Body of pancreas (tissue), 4 donors: ENCODE measurements at places on chromosomes 4 and X.
A peak's percentile ranks its signal among the peaks of the same experiment; 100 is the strongest.

- DNase-seq = no peak
These were observed 28.5 kb upstream of the FGG start for GRCh38 chr4:154640999-154641398.

- DNase-seq = no peak
These were observed 61.9 kb downstream of the PDGFRA start for GRCh38 chr4:54290980-54291379.

DNA sequence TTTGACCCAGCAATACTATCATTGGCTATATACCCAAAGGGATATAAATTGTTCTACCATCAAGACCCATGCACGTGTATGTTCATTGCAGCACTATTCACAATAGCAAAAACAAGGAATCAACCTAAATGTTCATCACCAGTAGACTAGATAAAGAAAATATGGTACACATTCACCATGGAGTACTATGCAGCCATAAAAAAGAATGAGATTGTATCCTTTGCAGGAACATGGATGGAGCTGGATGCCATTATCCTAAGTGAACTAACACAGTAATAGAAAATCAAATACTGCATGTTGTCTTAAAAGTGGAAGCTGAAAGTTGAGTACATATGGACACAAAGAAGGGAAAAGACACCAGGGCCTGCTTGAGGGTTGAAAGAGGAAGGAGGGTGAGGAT, 803.1 kb upstream of the PCDH10 start:
- no peak for DNase-seq

GRCh38 chr4:89173336-89174090, 62.2 kb downstream of the TIGD2 start:
- DNase-seq = no peak

GRCh38 chr4:168028568-168028967, 63.8 kb upstream of the ANXA10 start:
- DNase-seq = peak; percentile 46

DNA sequence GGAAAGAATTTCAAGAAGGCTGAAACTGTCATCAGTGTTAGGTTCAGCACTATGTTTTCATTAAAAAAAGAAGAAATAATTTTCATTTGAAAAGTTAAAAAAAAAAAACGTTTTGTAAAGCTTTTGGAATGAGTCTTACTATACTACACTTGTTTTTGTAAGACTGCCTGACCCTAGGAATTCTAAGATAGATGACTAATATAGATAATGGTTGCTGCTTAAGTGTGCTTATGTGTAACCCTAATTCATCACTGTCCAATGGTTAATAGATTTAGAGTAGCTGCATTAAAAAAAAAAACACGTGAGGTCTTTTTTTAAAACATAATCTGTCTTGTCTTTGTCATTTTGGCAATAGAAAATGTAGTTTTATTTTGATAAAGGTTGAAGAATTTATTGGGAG, 323.2 kb downstream of the IL1RAPL1 start:
- no peak for DNase-seq

- DNase-seq = no peak
These were observed 100.8 kb downstream of the BEND2 start for GRCh38 chrX:18119856-18120255.

GRCh38 chr4:81905971-81906370, 434.3 kb upstream of the RASGEF1B start:
- no peak for DNase-seq

- DNase-seq = peak; percentile 50
These were observed 3.8 kb upstream of the ADH1B start for GRCh38 chr4:99324979-99325378.

DNA sequence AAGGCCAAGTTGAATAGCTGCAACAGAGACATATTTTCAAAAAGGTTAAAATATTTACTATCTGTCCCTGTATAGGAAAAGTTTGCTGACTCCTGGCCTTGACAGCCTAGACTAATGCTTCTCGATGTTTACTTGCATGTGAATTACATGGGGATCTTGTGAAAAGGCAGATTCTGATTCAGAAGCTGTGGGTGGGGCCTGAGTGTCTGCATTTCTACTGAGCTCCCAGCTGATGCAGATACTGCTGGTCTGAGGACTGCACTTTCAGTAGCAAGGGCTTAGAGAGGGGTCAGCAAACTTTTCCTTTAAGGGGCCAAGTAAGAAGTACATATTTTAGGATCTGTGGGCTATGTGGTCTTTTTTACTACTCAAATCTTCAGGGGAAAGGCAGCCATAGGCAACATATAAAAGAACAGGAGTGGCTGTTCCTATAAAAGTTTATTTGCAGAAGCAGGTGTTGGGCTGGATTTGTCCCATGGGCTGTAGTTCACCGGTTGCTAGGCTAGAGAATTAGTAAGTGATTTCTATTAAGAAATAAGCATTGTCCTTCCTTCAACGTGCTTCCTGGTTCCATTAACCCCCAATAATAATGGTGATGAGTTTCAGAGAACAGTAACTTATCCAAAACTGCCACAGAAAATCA, 97.2 kb upstream of the PDE5A start:
- DNase-seq = no peak

- no peak for DNase-seq
These were observed 59.4 kb downstream of the LCORL start for GRCh38 chr4:17962171-17962570.

- DNase-seq = no peak
These were observed 43.1 kb upstream of the FAM9C start for GRCh38 chrX:13087322-13088155.

- DNase-seq = no peak
These were observed 2.4 kb downstream of the PPP2R2C start for GRCh38 chr4:6469898-6470501.

DNA sequence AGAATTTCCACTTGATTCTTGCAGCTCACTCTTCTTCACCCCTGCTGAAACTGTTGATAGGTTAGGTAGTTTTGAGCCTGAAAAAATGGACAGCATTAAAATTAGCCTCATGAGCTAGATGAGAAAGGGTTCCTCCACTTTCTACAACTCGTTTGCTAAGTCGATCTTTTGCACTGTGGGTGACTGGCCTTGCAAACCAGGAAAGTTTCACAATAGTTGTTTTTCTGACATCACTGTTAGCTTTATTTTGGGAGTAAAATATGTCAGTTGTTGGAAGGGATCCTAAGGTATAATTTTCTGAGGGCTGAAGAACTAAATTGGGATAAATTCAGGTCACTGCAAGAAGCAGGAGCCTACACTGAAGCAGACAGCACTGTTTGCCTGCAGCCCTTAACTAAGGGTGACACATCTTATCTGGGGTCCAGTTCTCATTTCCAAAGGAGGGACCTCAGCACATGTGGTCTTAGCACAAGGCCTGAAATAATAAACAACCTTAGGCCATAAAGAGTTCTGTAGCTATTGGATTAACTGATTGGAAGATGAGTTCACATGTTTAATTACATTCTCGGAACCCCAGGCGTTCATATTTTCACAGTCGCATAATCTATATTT, 29.1 kb downstream of the ANAPC4 start:
- DNase-seq = no peak

- peak; percentile 2 for DNase-seq
These were observed 893 bp downstream of the RLIM start for GRCh38 chrX:74613370-74614092.

DNA sequence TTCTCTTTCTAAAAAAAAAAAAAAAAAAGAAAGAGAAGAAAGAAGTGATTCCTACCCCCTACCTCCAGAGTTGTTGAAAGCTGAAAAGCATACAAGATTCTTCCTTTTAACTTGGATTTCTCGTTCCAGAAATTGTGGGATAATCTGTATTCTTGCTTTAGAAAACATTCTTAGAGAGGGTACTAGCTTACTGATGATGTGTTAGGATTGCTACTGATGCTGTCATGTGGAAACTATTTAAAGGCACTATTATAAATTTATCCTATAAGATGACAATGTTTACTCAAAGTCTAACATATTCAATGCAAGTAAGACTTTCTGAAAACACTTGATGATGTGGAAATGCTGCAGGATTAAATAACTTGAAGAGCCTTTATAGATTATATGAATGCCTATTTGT, 204.0 kb upstream of the PUDP start:
- no peak for DNase-seq

GRCh38 chr4:31983677-31984076, 1263.5 kb downstream of the PCDH7 start:
- DNase-seq = no peak

GRCh38 chr4:76301068-76301774, 5.3 kb upstream of the STBD1 start:
- DNase-seq = peak; percentile 55

- DNase-seq = no peak
These were observed 104.3 kb upstream of the TTC29 start for GRCh38 chr4:147049946-147050345.

- DNase-seq = no peak
These were observed 71.5 kb downstream of the IRF2 start for GRCh38 chr4:184402740-184403383.

- no peak for DNase-seq
These were observed 23.3 kb downstream of the ZNF280C start for GRCh38 chrX:130245441-130245840.

GRCh38 chrX:149124526-149125108, 380.5 kb downstream of the IDS start:
- DNase-seq = no peak

GRCh38 chr4:109014593-109015412, 251.9 kb upstream of the ETNPPL start:
- no peak for DNase-seq

GRCh38 chr4:128548381-128548780, 260.8 kb upstream of the PGRMC2 start:
- no peak for DNase-seq

- DNase-seq = no peak
These were observed 2.9 kb upstream of the HAND2 start for GRCh38 chr4:173532725-173533511.

DNA sequence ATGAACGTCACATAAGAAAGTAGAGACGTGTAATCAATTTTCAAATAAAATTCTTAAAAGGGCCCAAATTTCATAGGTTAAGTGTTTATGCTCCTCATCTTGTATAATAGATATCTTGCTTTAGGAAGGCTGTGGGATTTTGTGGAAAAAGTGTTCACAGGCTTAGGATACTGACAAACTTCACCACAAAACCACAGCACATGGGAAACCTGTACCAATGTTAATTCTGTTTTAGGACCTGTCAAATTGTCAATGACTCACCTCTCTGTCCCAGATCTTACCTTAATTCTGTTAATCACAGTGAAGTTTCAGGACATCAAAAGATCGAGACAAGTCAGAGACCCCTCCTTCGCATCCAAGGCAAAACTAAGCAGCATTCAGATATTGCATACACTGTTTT, 24.2 kb downstream of the FGFBP1 start:
- DNase-seq = no peak

GRCh38 chrX:126394681-126395080, 157.9 kb downstream of the DCAF12L1 start:
- DNase-seq = no peak

DNA sequence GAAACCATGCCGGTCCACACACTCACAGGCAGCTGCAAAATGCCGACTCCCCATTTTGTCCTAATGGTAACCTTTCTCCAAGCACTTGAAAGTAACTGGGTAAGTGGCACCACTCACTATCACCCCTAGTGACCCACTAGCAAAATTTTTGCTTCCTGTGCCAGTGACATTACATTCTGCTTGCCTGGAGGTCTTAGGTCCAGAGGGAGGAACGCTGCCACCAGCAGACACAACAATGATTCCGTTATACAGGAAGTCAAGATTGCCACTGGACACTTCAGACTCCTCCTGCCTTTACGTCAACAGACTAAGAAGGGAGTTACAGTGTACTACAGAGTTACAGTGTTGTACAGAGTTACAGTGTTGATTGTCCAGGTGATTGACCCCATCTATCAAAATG, 11.8 kb upstream of the TMEM192 start:
- DNase-seq = no peak

- DNase-seq = no peak
These were observed 109.7 kb upstream of the PNPLA4 start for GRCh38 chrX:8036914-8037313.

- DNase-seq = no peak
These were observed 222.1 kb downstream of the STIM2 start for GRCh38 chr4:27082776-27083175.

DNA sequence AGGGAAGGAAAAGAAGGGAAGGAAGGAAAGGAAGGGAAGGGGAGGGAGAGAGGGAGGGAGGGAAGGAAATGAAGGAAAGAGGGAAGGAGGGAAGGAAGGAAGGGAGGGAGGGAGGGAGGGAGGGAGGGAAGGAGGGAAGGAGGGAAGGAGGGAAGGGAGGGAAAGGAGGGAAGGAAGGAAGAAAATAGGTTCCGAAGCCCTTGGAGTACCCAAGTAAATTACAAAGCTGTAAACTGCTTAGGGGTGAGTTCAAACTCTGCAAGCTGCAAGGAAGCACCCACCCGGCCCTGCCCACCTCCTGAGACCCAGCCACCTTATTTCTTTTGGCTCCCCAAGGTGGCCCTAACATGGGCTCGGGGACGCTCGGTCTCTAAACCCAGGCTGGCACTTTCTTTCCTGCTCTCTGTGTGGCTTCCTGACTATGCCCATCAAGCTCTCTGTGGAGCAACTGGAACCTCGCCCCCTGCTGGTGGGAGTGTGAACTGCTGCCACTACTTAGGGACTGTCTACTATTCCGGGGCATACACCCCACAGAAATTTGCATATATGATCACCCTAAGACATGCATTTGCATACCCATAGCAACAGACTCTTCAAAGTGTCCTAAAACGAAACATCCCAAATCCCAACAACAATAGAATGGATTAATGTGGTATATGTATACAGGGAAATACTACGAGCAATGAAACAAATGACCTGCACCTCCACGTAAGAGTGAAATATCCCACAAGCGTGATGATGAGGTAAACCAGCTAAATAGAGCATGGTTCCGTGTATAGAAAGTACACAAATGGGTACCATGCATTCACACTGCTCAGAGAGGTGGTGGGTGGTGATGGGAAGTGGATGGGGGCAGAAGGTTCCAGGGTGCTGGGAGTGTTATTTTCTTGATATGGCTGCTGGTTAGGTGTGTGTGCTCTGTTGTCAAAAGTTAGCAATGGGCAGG, 151.7 kb upstream of the TBL1X start:
- DNase-seq = peak; percentile 50

GRCh38 chrX:119991005-119991787, 47.6 kb upstream of the NKAP start:
- peak; percentile 24 for DNase-seq

- no peak for DNase-seq
These were observed 17.5 kb downstream of the TRAPPC2 start for GRCh38 chrX:13716905-13717304.

DNA sequence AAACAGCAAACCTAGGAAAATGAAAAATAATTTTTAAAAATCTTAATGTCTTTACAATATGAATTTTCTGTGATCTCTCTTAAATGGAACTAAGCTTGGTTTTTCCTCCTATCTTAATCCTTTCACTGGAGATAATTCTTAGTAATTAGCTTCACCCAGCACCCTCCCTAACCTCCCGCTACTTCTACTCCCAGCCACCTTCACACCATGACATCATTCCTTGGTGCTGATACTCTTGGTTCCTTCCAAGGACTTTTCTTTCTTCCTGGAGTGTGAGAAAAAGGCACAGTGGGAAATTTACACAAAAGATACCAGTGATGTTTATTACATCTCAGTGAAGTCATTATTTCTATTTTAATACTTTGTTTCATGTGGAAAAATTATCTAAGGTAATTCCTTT, 163.6 kb upstream of the PLAC1 start:
- no peak for DNase-seq

DNA sequence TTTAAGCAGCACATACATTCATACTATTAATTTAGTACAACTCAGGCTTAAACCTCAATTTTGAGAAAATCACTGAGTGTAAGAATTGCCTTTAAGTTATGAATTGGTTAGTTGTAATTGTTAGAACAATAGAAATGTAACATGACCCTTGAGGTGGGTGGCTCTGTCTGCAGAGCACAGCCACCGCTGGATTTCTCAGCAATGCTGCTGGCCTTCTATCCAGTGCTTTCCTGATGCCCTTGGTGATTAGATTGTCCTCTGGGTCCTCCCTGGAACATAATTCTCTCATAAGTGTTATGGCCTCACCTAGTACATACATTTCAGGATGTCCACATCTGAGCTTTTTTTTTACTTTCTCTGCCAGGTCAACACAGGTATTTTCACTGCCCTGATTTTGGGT, 213.2 kb downstream of the SLC7A11 start:
- no peak for DNase-seq
